ENCODE measurements at places on chromosomes 6 and 20. TPM values are rescaled to one million over a fixed set of nuclear protein-coding genes. Genes with fewer than 3 reads are reported as not detected.

The XKR7 gene
- not detected for total RNA-seq

The DBNDD2 gene
- total RNA-seq = 22.0 TPM

The TMEM244 gene
- total RNA-seq = not detected

The DEFB124 gene
- not detected for total RNA-seq

The SSTR4 gene
- not detected for total RNA-seq

The CTCFL gene
- not detected for total RNA-seq

The SLC32A1 gene
- total RNA-seq = not detected

The ADIG gene
- total RNA-seq = not detected

Measured in omental fat pad (tissue), 4 donors.